Panc1 (cell line): ENCODE measurements at places on chromosomes 16 and 17.

GRCh38 chr16:89369266-89369895 is 121.0 kb downstream of the ANKRD11 start:
- no peak for DNase-seq

DNA sequence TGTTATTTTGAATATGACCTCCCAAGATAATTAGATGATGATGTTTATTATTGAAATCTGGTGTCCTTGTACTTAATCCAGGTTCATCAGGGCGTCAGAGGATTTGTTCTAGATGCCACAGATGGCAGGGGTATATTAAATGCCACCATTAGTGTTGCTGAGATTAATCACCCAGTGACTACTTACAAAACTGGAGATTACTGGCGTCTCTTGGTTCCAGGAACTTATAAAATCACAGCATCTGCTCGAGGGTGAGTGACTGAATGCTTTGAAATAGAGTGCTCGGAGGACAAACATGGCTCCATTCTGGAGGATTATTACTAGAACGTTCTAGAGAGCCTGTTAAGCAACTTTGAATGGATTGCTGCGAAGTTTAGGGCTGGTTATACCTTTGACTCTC is 33.5 kb upstream of the GOSR1 start:
- no peak for DNase-seq

DNA sequence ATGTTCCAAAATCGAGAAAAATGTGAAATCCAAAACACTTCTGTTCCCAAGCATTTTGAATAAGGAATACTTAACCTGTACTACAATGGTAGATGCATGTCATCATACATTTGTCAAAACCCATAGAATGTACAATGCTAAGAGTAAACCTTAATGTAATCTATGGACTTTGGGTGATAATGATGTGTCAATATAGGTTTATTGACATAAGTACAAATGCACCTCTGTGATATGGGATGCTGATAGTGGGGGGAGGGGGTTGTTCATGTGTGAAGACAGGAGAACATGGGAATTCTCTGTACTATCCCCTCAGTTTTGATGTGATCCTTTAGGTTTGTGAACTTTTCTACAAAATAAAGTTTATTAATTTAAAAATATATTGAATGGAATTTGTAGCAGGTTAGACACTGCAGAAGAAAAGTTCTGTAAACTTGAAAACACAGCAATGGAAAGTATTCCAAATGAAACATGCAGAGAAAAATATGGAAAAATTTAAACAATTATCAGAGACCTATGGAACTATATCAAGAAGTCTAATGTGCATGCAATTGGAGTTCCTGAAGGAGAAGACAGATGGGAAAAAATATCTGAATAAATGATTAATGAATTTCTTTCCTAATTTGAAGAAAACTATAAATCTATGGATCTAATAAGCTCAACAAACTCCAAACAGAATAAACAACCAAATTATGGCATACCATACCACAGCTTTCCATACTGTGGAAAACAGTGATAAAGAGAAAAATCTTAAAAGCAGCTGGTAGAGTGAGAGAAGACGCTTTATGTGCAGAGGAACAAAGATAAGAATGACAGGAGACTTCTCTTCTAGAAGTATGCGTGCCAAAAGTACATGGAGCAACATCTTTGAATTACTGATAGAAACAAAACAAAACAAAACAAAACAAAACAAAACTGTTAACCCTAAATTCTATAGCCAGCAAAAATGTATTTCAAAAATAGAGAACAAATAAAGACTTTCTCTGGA is 34.7 kb upstream of the MSI2 start:
- no peak for DNase-seq

GRCh38 chr16:53034306-53034705 is 18.4 kb downstream of the CHD9NB start:
- no peak for DNase-seq

- DNase-seq = no peak
These were observed at the start of gene NTN3 for GRCh38 chr16:2471016-2471652. Gene NTN3 (plus strand): TSS chr16:2471297. CDS start chr16:2471702, 405 bp downstream.

GRCh38 chr16:56423584-56424403 is 1.6 kb downstream of the AMFR start:
- no peak for DNase-seq

- DNase-seq = no peak
These were observed 78.8 kb upstream of the CBX4 start for GRCh38 chr17:79917902-79918484.

DNA sequence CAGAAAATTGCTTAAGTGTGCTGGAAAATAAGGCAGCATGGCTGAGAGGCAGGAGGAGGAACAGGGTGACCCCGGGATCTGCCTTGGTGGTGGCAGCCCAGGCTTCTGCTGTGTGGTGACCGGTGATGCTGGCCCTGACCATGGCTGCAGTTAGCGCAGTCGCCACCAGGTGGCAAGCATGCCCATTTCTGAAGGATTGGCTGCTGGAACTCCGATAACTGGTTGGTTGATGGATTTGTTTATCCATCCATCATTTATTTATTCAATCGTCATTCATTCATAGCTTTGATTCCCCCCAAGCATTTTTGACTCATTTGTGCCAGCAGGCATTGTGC is 29.1 kb upstream of the ITGA3 start:
- DNase-seq = no peak

GRCh38 chr17:49404361-49404760 is 10.3 kb downstream of the PHB1 start:
- no peak for DNase-seq

DNA sequence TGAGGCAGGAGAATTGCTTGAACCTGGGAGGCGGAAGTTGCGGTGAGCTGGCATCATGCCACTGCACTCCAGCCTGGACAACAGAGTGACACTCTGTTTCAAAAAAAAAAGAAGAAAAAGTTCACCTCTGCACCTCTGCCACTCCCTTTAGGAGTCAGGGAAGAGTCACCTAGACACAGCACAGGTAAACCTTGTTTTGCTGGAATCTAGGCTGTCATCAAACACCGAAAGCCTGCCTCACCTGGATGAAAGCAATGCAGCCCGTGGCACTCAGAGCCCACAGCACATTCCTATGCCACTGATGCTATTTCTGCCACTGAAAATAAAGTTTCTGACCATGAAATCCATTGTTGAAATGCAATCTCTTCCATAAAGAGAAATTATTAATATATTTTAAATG is 22.2 kb downstream of the CFAP52 start:
- DNase-seq = no peak
